Activated CD4-positive, alpha-beta T cell treated with anti-CD3 and anti-CD28 coated beads, Interleukin-2, amount 50 U/mL, for 1 hour (primary cell): ENCODE measurements at places on chromosomes 1 and 21.
A peak's percentile ranks its signal among the peaks of the same experiment; 100 is the strongest.

GRCh38 chr1:240004086-240004749 is 87.5 kb upstream of the FMN2 start:
- DNase-seq = no peak

DNA sequence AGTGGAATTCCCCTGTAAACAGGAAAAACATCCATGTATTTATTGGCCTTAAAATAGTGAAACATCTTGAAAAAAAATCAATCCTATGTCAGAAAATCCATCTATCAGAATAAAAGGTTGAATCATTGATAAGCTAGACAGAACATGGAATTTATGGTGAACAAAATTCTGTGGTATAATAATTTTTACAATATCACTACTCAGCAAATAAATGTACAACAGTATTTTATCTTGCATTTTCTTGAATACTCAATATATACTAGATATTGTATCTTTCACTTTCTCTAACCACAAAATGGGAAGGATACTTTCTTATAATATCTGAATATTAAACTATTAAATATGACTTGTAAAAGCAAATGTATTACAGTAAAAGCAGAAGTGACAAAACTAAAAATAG is 5.7 kb upstream of the UBE4B start:
- DNase-seq = no peak

DNA sequence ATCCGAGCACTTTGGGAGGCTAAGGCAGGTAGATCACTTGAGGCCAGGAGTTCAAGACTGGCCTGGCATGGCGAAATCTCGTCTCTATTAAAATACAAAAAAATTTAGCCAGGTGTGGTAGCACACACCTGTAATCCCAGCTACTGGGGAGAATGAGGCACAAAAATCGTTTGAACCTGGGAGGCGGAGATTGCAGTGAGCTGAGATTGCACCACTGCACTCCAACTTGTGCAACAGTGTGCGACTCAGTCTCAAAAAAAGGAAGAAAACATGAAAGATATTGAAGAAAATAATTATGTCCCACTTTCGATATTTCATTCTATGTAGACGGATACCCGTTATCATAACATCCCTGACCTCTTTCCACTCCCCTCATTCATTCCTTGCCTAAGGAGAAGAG is 19.2 kb downstream of the TUT4 start:
- no peak for DNase-seq

GRCh38 chr1:228359613-228360532 is 46.8 kb downstream of the TRIM11 start:
- DNase-seq = no peak

- peak; percentile 82 for DNase-seq
Measured at GRCh38 chr1:234612352-234613127, 2.6 kb upstream of the IRF2BP2 start.

- no peak for DNase-seq
Measured at GRCh38 chr1:38203441-38203840, 156.8 kb upstream of the POU3F1 start.

- DNase-seq = no peak
Measured at GRCh38 chr1:44421446-44421884, 16.4 kb downstream of the RNF220 start.

DNA sequence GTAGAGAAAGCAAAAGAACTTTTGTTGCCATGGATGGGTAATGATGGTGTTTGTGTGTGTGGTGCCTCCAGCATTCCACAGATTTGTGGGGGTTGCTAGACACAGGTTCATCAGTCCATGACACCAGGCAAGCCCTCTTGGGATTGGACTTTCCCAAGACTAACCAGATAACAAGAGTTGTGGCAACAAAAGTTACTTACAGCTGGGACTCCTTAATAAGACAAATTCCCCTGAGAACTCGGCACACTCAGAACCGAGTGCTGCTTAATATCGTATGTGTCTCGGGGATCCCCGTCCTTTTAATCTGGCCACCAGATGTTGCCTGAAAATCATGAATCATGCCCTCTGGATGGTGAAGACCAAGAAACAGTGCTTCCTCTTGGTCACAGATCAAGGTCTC is 193.3 kb downstream of the AJAP1 start:
- no peak for DNase-seq

- DNase-seq = no peak
Measured at GRCh38 chr1:156571261-156571852, 1.0 kb downstream of the IQGAP3 start.

- DNase-seq = no peak
Measured at GRCh38 chr1:30038134-30039025, 685.0 kb downstream of the MATN1 start.

DNA sequence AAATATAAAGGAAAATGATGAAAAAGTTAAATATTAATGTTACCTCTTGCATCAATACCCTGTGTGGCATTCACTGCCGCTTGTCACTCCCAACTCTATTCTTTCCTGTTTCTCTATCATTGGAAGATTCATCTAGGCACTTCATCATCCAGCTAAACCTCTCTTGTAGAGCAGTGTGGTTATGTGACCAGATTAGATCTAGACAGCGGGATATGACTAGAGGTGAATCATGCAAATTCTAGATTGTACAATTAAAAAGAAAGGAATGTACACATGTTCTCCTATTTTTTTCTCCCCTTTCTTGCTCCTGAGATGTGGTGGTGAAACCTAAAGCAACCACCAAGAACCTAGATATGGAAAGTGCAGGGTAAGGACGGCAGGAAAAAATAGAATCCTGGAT is 174.1 kb downstream of the LBR start:
- DNase-seq = no peak

DNA sequence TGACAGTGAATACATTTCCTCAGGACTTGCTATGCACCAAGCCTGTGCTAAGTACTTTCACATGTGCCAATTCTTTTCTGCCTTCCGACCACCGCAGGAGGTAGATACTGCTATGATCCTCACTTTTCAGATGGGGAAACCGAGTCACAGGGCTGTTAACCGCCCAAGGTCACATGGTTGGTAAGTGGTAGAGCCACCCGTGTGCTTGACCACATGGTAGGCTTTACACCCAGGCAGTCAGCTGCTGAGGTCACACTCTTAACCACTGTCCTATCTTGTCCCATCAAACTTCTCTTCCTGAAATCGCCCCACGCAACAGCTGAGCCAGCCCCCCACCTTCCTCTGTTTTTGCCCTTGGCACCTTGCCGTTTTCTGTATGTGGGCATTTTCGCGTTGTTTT is 31.0 kb upstream of the SDHB start:
- no peak for DNase-seq

DNA sequence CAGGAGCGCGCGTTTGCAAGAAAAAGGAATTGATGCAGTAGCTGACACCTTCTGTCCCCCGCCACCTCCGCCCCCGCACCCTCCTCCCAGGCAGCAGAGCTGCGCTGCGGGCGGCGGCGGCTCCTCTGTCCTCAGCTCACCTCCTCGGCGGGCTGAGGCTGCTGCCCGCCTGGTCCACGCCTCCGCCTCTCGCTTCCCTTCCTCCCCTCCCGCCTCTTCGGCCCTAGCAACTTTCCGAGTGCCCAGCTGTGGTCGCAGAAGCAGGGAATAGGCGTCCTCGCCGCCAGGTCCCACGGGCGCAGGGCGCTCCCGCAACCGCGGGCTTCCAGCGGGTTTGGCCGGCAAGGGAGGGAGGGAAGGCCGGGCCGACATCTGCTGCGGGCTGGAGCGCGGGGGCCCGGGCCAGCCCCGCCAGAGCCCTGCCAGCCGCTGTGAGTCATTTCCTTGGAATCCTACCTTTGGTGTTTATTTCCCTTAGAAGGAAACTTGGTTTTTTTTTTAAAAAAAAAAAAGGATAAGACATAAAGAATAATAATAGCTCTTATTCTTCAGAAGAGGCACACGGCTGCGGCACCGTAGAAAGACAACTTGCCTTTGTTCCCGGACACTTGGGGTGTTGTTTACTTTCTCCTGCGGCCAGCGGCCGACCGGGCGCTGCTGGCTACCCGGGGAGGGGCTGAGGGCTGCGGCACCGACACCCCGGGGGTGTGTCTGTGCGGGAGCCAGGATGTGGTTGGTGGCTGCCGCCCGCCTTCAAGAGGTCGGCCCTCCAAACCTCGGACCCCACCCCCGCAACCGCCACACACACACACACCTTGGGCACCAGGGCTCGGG is 1.1 kb downstream of the SERTAD4 start:
- no peak for DNase-seq

- no peak for DNase-seq
Measured at GRCh38 chr1:30506291-30507015, 216.9 kb downstream of the MATN1 start.

DNA sequence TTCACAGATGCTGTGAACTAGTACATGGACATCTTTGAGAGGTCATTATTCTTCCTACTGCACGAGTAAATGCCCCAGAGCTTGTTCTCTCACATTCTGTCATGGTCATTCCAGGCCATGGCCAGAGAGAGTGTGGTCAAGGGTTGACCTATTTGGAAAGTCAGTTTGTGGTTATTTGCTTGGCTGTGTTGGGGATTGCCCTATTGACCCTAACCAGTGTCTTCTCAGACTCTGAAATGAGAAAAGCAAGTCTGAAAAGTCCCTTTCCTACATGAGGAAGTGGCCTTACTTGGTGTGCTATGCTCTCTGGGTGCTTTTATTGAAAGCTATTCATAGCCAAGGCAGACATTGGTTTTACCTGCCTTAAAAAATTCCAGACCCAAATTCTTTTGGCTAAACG is 26.6 kb downstream of the CLIC6 start:
- DNase-seq = no peak

- no peak for DNase-seq
Measured at GRCh38 chr1:109725510-109725909, 13.5 kb downstream of the GSTM5 start.
